ENCODE measurements at places on chromosomes 3 and 15. TPM values are rescaled to one million over a fixed set of nuclear protein-coding genes. Genes with fewer than 3 reads are reported as not detected.

The GPR149 gene
- total RNA-seq: 1.9 TPM

The ECE2 gene
- total RNA-seq: 6.9 TPM

The TRA2B gene
- 258 TPM for total RNA-seq

The CLK3 gene
- 59.2 TPM for total RNA-seq

The PRRT3 gene
- total RNA-seq: 4.1 TPM

The RHCG gene
- total RNA-seq: 2.8 TPM

The ADAMTS17 gene
- total RNA-seq: 8.5 TPM

The GREM1 gene
- 2.8 TPM for total RNA-seq

The ZIC1 gene
- 5.9 TPM for total RNA-seq

The ALDH1A2 gene
- total RNA-seq: 1.9 TPM

The RLBP1 gene
- 2.2 TPM for total RNA-seq

The KBTBD13 gene
- not detected for total RNA-seq

The FBXL22 gene
- 0.31 TPM for total RNA-seq

The SORD gene
- total RNA-seq: 7.8 TPM

The TGM4 gene
- total RNA-seq: not detected

The SMCO1 gene
- not detected for total RNA-seq

The GRM2 gene
- 17.5 TPM for total RNA-seq

The PLA2G4F gene
- not detected for total RNA-seq

The TNIK gene
- 118 TPM for total RNA-seq

The SLC28A1 gene
- total RNA-seq: not detected

The TMEM207 gene
- total RNA-seq: not detected

The ZNF621 gene
- 22.2 TPM for total RNA-seq

The PPARG gene
- total RNA-seq: 1.3 TPM

The RUVBL1 gene
- 47.3 TPM for total RNA-seq

The UBXN7 gene
- 70.1 TPM for total RNA-seq

The HPS3 gene
- total RNA-seq: 35.4 TPM

The CCDC174 gene
- 25.4 TPM for total RNA-seq

The TTLL13 gene
- not detected for total RNA-seq

The CAND2 gene
- total RNA-seq: 25.7 TPM

The GRIP2 gene
- total RNA-seq: 22.5 TPM

The STRC gene
- total RNA-seq: 1.6 TPM

The GOLGA8J gene
- not detected for total RNA-seq

The P3H2 gene
- 4.7 TPM for total RNA-seq

The PRTG gene
- total RNA-seq: 7.2 TPM

The LRRK1 gene
- total RNA-seq: 1.6 TPM

The COL6A6 gene
- under 0.01 TPM for total RNA-seq

The ESYT3 gene
- 0.94 TPM for total RNA-seq

The HDGFL3 gene
- total RNA-seq: 122 TPM

The AHSG gene
- 0.63 TPM for total RNA-seq
